Activated T-cell treated with anti-CD3 and anti-CD28 coated beads, Interleukin-2, amount 50 U/mL, for 4 hours (primary cell): ENCODE measurements at places on chromosomes 11 and 22. TPM values are rescaled to one million over a fixed set of nuclear protein-coding genes. Genes with fewer than 3 reads are reported as not detected.
A peak's percentile ranks its signal among the peaks of the same experiment; 100 is the strongest.

DNA sequence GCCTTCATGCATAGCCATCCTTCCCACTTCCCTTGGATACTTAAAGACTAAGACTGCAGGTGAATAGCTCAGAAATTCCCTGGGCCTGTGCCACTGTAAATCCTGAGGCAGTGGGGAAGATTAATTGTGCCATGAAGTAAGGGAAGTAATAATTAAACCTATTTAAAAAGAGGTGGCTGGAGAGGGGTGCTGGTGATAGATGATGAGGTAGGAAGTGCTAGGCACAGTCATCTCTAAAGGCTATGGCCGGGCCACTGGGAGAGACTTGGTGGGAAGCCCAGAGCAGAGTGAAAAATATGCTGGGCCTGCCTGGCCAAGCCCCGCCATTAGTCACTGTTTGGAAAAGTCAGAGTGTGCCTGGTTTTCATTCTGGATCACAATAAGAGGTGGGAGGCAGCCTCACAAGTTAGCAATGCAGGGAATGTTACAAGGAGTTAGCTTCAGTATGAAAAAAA lies 197.2 kb upstream of the PITPNB start:
- DNase-seq: no peak

- DNase-seq: no peak
These were observed at the start of gene DRD4 for GRCh38 chr11:636511-637332. TSS of gene DRD4 (plus strand) at chr11:637269. CDS start at chr11:637305, 36 bp downstream.

DNA sequence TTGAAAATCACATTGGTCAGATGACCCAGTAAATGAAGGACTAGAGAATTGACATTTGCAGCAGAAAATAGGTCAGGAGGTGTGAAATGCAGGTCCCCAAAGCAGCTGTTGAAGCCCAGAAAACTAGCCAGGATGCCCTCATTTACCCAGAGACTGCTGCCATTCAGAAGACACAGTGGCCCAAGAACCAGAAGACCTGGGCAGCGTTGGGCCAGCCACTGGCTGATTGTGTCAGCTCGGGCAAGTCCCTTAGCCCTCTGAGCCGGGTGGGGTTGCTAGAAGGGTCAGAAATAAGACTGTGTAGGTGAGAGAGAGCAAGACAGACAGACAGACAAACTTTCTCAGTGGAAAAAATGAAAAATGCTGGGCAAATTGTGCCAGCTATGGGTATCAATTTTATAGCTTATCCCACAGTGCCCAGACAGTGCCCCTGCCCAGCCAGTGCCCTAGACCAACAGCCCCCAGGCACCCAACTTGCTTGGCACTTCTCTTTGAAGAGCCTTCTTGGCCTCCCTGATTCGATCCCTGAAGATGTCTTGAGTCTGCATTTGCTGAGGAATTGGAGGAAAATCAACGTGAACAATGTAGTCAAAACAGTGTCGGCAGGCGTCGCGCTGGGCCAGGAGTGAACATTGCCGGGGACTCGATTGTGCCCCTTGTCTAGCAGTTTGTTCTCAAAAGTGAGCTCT lies 198.3 kb downstream of the MN1 start:
- no peak for DNase-seq

- DNase-seq: peak; percentile 61
These were observed 110.0 kb downstream of the KIAA1671 start for GRCh38 chr22:25062386-25063085.

GRCh38 chr22:24801901-24802465 lies 4.0 kb upstream of the SGSM1 start:
- no peak for DNase-seq

- DNase-seq: no peak
These were observed 15.9 kb upstream of the OR6M1 start for GRCh38 chr11:123822032-123822431.

RPUSD4 gene
- total RNA-seq: 51.0 TPM

SYT7 gene
- 0.35 TPM for total RNA-seq

GAB4 gene
- total RNA-seq: not detected
